ENCODE measurements at places on chromosomes 16 and 17. TPM values are rescaled to one million over a fixed set of nuclear protein-coding genes. Genes with fewer than 3 reads are reported as not detected.

Gene RTN4RL1
- total RNA-seq = 1.0 TPM

Gene DNAH2
- not detected for total RNA-seq

Gene PTGES3L
- total RNA-seq = 1.6 TPM

Gene GJD3
- total RNA-seq = 0.56 TPM

Gene ATP1B2
- 0.54 TPM for total RNA-seq
